NCI-H510A treated with DMSO at 0.1 percent for 48 hours (cell line): ENCODE measurements at places on chromosomes 13 and 19.
A peak's percentile ranks its signal among the peaks of the same experiment; 100 is the strongest.

GRCh38 chr19:49489601-49490167 is 2.3 kb downstream of the RPL13A start:
- no peak for DNase-seq

DNA sequence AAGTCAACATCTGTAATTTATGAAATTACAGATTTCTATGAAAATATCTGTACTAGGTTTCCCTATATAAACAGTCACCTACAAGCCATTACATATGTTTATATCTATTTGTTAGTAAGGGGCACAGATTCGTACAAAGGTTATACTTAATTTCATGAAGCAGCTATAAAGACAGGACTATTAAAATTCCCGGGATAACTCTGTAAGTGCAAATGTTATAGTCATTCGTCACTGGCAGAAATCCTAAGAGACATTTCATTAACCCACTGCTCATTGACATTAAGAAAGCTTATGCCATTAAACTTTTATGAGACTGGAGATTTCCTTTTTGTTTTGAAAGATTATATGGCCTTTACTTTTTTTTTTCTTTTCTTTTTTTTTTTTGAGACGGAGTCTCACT is 122.9 kb downstream of the MYO16 start:
- DNase-seq, result no peak

GRCh38 chr19:53898636-53899341 is 10.3 kb upstream of the CACNG7 start:
- DNase-seq, result no peak

- no peak for DNase-seq
Measured at GRCh38 chr13:31051999-31052398, 109.7 kb downstream of the HSPH1 start.

DNA sequence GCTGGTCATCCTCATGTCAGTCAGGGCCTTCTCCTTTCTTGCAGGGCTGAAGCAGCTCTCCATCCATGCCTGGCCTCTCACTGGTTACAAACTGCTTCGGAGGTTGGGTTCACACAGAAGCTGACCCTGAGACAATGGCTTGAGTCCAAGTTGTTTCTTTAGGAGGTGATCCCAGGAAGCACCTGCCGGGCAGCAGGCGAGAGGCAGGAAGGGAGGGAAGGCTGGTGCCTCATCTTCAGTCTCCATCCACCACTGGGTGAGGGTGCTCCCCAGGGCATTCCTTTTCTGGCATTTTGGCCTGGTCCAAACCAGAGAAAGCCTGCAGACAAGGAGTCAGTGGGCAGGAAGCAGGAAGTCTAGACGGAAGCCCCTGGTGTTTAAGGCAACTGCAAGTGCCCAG is 17.6 kb upstream of the SPATA13 start:
- no peak for DNase-seq

- DNase-seq, result no peak
Measured at GRCh38 chr13:26342898-26343297, 89.0 kb downstream of the CDK8 start.

GRCh38 chr13:97257800-97258799 is 36.0 kb downstream of the MBNL2 start:
- DNase-seq, result no peak

DNA sequence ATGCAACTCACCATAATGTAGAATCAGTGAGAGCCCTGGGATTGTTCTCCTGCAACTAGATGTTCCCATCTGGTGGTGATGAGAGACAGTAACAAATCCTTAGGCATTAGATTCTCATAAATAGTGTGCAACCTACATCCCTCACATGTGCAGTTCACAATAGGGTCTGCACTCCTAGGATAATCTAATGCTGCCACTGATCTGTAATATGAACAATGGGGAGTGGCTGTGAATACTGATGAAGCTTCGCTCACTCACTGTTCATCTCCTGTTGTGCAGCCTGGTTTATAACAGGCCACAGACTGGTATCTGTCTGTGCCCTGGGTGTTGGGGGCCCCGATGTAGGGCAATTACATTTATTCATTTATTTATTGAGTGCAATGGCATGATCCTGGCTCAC is 86.9 kb downstream of the ZNF254 start:
- no peak for DNase-seq

GRCh38 chr13:70310396-70311119 is 202.3 kb upstream of the KLHL1 start:
- peak; percentile 55 for DNase-seq

DNA sequence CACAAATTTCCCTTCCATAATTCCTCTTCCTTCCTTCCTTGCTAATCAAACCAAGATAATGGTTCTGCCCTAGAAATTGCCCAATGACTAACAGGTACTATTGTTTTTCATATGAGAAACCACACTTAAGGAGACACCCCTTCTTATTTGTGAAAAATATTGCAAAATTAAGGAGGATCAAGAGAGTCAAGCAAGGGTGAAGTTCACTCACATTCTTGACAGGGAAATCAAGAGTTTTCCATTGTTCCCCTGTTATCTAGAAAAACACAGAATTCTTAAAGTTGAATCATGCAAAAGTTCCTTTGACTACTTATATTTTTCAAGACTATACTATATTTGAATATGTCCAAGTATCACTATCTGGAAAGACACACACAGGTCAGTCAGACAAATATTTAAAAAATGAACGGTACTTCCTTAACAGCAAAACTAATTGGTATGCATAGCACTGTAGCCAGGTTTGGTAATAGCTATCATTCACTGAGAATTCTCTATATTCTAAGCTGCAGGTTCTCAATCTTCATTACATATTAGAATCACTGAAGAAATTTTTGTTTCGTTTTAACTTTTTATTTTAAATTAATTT is 897.2 kb downstream of the DIAPH3 start:
- DNase-seq, result no peak

DNA sequence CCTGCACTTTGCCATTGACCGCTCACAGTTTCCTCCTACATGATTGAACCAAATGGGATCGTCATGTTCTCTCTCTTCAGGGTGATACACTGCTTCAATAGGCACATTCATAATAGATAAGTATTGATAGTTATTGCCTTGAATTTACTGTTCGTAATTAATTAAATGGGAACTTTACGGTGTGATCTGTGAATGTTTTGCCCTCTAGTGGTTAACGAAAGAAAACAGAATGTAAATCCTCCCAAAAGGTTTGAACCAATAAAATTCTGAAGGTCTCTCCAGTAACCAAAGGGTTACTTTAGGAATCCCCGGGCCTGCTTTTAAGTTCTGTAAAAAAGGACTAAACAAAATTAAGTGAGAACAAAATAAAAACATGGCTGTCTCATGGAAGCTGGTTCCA is 389.3 kb downstream of the DACH1 start:
- DNase-seq, result no peak

DNA sequence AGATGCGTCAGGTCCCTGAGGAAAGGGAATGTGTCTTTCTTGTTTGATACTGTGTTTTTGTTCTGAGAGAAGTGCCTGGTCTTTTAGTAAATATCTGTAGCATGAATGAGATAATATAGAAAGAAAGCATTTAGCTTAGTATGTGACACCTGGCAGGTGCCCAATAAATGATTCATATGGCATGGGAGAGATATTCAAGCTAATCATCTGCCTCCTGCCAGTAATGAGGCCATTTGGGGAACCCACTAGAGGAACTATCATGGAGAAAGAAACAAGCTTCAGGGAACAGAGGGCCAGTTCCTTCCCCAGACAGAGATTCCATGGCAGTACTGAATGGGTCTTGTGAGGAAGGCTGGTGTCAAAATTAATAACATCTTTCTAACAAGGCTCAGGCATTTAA is 603.9 kb downstream of the DCT start:
- no peak for DNase-seq

DNA sequence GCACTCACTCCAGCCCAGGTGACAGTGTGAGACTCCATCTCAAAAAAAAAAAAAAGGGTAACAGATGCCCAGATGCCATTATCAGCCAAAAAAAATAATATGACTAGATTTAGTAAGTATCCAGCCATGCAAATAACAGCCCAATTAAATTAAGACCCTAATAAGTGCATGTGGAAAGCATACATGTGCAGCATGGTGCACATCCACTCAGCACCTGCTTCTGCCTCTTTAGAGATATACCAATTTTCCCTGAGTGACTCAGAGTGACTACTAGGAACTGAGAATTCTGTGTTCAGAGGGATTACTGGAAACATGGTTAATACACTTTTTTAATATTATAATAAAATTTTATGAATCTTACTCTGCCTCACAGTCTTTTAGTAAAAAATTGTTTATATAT is 29.8 kb upstream of the ZNF675 start:
- DNase-seq, result no peak

DNA sequence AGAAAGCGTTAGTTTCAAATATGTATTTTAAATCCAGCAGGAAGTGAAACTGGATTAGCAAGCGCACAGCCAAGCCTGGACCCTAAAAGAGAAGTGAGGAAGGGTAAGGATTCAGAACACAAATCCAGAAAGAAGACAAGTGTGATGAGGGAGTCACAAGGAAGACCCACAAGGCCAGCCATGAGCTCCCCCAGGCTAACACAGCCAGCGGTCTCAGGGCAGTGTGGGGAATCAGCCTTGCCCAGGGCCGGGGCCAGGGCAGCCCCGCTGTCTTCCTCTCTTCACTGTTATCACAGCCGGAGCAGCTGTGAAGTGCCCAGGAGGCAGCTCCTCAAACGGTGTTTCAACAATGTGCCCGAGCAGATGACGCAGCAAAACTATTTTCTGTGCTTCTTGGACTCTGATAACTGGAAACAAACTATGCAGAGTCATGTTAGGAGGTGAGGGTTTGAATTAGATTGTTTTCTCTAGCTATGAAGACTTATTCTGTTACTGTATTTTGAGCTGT is 12.2 kb upstream of the CDC16 start:
- DNase-seq, result peak; percentile 52

- no peak for DNase-seq
Measured at GRCh38 chr19:811506-812048, 10.2 kb downstream of the PLPPR3 start.

GRCh38 chr13:85816413-85816812 is 17.2 kb upstream of the SLITRK6 start:
- peak; percentile 22 for DNase-seq

- DNase-seq, result no peak
Measured at GRCh38 chr19:45682908-45683307, 8.8 kb downstream of the SNRPD2 start.

DNA sequence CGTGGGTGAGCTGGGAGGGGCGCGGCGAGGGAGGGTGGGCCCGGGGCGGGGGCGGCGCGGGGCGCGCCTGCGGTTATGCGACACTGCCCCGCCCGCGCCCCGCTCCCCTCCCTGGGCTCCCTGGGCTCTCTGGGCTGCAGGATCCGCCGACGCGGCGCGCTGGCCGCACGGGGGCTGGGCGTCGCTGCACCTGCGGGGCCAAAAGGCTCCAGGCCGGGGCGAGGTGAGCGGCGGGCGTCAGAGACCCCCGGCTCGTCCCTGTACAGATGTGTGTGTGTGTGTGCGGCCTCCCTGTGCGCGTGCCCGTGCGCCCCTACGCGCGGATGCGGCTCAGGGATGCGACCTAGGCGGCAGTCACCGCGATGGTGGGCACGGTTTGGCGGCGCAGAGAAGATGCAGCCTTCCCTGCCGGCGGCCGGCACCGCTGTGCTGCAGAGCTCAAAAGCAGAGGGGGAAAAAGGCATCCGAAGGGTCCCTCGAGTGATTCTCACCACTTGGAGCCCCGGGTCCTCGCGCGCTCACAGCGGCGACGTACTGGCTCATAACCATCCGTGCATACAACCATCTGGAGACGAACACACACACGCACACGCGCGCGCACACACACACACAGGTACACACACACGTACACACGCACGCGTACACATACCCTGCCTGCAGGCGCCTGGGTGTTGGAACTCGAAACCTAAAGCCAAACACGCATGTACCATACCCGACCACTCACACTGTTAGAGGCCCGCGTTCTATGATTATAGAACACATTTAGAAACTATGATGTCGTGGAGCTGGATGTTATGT is 709 bp downstream of the ATP8A2 start:
- DNase-seq, result no peak

DNA sequence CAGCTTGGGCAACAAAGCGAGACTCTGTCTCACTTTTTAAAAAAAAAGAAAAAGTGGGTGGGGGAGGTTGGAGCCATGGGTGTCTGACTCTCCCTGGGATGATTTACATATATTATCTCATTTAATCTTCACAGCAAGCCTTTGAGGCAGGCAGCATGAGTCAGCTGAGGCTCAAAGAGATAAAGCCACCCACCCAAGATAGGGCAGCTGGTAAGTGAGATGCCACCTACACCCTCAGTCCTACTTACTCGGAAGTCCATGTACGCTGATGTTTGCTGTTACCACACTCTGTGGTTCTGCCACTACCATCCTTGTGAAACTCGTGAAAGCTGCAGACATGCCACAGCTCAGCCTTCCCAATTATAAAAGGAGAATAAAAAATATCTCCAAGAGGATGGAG is 142.0 kb upstream of the TSHZ3 start:
- no peak for DNase-seq

DNA sequence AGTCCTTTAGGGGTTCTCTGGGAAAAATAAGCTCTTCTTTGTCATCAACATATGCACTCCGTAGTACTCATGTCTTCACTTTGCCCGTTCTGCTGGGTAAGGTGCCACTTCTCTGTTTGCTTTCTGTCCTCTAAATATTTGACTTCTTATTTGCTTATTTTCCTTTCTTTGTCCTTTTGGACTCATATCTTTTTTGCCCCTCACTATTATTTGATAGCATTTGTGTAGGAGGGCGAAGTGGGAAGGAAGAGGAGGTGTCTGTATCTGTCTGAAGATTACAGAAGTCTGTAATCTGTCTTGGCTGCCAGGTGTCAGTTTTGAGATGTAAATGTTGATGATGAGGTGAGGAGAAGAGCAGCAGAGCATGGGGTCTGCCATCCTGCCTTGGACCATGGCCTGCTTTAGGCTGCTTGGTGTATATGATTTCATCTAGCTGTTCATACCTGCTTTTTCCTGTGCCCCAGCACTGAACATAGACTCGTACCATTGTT is 30.8 kb downstream of the USPL1 start:
- no peak for DNase-seq
